Right hindlimb (tissue), 1 donor: ENCODE measurements at places on chromosomes 3 and 15.

- no peak for DNase-seq
These were observed 130.6 kb downstream of the IMPG2 start for GRCh38 chr3:101189796-101190195.

DNA sequence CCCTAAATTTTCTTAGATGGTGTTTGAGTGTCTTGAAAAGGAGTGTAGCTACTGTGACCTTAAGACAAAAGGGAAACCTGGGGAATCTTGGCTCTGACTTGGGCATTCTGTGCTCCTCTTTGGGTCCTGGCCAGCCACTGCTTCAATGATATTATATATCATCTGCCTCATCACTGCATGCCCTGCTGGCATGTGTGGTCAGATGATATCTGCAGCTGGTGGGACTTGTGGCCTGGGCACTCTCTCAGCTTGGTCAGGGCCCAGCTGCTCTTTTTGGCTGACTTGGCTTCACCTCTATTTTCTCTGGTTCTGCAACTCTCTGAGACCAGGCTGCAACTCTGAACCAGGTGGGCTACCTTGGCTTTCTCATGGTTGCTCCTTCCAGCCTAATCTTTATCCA lies 446.1 kb upstream of the RARB start:
- DNase-seq: peak; percentile 45

DNA sequence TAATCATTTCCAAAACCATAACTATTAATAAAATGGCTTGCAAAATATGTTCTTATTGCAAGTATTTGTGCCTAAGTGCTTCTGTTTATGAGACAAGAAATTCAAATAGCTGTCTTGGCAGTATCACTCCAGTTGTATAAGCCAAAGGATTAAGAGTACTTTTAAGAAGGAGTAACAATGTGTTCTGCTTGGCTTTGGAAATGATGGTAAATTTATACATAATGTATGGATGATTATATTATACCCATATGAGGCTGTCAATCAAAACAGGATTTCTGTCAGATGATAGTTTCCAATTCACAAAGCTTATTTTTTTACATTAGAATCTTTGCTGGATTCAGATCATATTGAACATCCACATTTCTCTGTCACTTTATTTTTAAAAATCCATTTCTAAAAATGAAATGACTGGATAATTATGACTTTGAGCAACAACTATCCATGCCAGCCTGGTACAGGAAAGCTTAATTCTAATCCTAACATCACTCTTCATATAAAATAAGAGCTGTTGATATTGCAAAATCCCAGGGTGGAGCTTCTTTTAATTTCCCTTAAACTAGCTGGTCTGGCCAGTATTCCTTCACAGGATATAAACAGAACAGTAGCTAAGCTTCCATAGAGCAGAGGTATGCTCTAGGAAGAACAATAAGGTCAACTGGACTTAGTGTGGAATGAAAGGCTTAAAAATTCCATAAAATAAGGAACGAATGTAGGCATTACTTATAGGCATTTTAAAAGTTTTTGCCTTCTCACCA lies 30.0 kb upstream of the ZNF280D start:
- DNase-seq: no peak

DNA sequence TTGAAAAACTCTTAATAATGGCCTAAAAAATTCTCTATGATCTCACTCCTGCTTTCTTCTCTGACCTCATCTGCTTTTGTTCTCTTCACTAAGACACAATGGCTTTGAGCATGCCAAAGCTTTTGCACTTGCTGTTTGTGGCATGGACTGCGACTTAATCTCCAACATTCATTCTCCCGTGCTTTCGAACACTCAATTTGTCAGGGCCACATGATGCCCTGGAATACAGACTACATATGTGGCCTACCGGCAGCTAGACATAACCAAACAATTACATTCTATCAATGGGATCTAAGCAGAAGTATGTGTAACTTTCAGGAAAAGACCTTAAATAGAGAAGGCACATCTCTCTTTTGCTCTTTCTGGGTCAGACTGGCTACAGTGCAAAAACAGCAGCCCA lies 506.5 kb downstream of the MAGI1 start:
- DNase-seq: no peak

DNA sequence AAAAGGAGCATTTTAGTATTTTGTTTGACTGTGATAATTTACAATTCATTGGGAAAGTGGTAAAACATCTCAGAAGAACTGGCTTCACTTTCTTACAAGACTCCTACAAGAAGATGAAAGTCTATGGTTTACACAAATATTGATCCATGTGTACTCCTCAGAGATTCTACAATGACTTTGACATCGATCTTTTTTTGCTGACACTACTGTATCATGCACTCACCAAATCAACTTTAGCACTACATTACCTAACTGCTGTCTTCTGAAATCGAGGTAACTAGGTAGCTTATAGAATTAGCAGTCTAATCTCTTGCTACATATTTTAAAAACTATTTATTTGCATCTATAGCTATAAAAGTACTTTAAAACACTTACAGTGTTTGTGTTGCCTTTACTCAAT lies 757.6 kb downstream of the TBL1XR1 start:
- DNase-seq: no peak

DNA sequence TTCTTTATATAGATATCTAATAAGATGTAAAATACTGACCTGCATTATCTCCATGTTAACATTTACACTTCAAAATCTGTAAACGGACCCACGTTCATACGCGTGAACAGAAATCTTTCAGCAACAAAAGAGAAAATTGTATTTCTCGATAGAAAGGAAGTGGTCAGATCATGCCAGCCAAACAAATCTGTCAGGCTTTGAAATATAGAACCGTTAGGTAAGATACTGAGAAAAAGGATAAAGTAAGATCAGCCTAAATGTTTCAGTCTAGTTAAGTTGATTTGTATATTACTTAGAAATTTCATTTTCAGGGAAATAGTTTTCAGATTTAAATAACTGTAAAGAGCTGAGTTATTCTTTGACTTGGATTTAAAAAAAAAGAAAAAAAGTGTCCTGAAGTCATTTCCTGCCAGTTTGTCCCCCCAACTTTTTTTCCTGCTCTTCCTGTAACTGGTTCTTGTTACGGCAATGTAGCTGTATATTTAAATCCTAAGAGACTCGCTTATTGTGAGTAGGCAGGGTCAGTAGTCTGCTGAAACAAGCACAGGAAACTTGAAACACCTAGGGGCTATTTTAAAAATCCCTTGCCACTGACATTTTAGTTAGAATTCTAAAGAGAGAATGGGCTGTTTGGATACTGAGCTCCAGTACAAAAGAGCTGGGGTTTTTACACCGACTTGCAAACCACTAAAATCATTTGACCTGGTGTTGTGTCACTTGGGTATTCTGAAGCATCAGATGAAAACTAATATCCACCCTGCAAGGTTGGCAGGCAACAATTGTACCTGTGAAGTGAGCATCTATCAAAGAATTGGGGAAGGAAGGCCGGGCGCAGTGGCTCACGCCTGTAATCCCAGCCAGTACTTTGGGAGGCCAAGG lies 237.5 kb downstream of the UBE2E2 start:
- DNase-seq: no peak

GRCh38 chr15:67828969-67829646 lies 3.8 kb downstream of the SKOR1 start:
- no peak for DNase-seq

DNA sequence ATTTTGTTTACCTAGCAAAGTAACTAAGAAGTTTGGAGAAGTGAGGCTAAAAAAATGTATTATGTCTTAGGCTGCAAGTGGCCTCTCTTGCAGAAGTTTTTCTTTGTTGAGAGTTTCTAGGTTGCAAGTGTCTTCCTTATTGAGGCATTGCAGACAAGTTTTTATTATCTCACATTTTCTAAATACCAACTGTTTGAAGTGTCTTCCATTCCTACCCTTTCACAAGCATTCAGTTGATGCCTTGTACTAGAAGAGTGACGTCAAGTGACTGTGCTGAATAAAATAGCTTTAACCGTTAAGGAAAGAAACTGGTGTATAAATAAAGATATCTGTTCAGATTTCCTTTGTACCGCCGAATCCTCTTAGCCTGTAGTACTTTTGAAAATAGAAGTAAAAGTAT lies 123.3 kb downstream of the ALCAM start:
- DNase-seq: no peak

- no peak for DNase-seq
These were observed 58.2 kb downstream of the PCSK6 start for GRCh38 chr15:101431301-101431700.

- DNase-seq: no peak
These were observed 48.6 kb downstream of the KCNMB2 start for GRCh38 chr3:178584722-178585380.

GRCh38 chr3:114587986-114588385 lies 294.2 kb downstream of the TIGIT start:
- DNase-seq: no peak

GRCh38 chr3:87076946-87077345 lies 86.0 kb upstream of the VGLL3 start:
- DNase-seq: no peak

- no peak for DNase-seq
These were observed 299.6 kb downstream of the THSD4 start for GRCh38 chr15:71414853-71415252.

DNA sequence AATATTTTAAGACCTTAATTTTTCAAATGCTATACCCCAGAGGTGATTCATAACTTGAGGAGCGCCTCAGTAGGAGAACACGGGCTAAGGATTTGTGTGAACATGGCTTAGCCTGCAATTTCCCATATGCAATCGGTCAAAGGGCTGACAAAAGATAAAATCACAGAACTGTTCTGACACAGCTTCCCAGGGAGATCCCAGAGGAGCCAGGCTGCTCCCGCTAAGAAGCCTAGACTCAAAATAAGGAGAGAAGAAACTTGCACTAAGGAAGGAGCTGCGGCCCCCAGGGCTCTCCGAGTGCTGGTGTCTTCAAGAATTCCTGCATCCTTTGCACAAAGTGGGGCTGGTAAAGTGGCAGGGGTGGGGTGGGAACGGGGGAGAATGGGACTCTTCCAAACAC lies 106.3 kb upstream of the DLG1 start:
- no peak for DNase-seq

- DNase-seq: no peak
These were observed 498 bp upstream of the SEMA4B start for GRCh38 chr15:90200534-90201129.

GRCh38 chr3:168707900-168708299 lies 612.2 kb upstream of the GOLIM4 start:
- DNase-seq: no peak

GRCh38 chr3:37992271-37993066 lies 1.9 kb downstream of the VILL start:
- DNase-seq: peak; percentile 14
